ENCODE measurements at places on chromosomes 1 and 21.

DNA sequence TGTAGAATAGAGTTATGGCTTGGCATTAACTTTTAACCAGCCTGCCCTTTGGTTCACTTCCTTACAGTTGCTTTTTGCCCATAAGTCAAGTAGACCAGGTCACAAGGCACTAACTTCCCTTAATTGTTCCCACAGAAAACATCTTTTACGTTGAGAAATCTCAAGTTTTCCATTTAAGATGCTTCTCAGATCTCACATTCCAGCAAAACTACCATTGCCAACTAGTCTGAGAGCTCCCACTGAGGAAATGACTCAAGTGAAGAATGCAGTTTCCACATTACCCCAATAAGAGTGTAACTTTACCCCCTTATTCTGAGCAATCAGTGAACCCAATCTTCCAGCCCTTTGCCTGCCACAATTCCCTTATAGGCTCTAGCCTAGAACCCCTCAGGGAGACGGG is 502.2 kb upstream of the OLFM3 start:
- no peak for DNase-seq

DNA sequence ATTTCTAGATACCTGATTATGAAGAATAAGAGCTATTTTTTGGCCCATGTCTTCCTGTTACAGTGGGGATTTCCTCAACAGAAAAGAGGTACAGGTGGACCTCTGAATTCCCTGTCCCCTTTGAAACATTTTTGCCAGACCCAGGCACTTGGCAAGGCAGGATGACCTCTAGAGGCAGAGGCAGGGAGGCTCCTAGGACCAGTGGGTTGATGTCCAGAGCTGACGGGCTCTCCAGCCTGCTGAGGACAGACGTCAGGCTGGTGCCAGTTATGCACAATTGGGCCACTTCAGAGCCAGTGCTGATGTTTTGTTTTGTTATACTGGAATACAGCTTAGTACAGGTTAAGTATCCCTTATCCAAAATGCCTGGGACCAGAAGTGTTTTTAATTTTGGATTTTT is 18.5 kb upstream of the A3GALT2 start:
- DNase-seq = no peak

- DNase-seq = no peak
These were observed 8.6 kb upstream of the MRPL39 start for GRCh38 chr21:25615880-25616279.

GRCh38 chr1:168723000-168723399 is 6.0 kb downstream of the DPT start:
- DNase-seq = no peak
